Caudate nucleus (tissue), 63 donors: ENCODE measurements at places on chromosomes 2 and 18.

GRCh38 chr2:117825437-117825836, 10.9 kb downstream of the DDX18 start:
- DNase-seq, result no peak

- DNase-seq, result no peak
Observed at GRCh38 chr2:226515344-226516055, 284.1 kb downstream of the IRS1 start.

DNA sequence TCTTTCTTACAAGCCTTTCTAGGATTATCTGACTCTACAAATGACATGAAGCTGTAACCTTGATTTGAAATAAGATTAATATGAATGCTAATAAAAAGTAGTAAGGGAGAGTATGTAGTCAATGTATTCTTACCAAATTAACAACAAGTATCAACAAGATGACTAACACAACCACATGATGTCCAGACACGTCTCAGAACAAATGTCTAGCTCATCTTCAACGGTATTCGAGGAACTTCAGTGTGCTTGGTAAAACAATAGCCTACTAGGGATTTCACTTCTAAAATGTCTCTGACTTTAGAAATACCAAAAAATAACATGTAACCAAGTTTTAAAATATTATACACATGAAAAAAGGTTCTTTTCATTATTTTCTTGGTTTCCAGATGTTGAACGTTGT, 3.4 kb downstream of the HDLBP start:
- DNase-seq, result no peak

- DNase-seq, result no peak
Observed at GRCh38 chr2:239539776-239540100, 138.9 kb upstream of the HDAC4 start.

DNA sequence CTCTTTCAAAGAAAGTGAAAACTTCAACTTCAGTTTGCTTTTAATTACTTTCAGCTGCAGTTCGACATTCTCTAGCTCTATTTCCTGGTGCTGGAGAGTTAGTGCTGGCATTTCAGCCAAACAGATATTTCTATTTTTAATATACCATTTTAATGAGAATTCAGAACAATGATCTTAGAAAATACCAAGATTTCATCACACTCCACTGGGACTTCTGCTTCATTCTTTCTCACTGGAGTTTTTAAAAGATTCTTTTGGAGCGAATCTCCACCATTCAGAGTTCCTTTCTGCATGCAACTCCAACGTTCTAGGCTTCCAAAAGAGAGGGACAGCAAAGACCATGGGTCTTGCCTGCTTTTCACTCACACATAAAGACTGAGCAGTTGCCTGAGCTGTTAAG, 94.2 kb downstream of the CABLES1 start:
- DNase-seq, result no peak

- DNase-seq, result no peak
Observed at GRCh38 chr2:80126596-80127189, 177.9 kb downstream of the LRRTM1 start.

DNA sequence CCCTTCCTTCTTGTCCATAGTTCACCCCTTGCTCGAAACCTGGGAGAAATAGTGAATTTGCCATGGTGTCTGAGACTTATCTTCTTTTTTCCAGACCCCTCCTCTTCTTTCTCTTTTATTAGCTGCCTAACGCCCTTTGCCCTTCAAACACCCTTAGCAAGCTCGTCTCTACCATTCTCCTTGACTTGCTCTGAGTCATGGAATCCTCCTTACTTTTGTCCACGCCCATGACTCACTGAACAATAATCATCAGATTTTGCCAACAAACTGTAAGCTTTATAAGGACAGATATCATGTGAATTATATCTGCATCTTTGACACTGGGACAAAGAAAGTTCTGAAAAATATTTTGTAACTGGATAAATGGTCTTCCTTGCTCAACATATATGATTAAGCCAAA, 67.1 kb upstream of the CNTNAP5 start:
- DNase-seq, result no peak

DNA sequence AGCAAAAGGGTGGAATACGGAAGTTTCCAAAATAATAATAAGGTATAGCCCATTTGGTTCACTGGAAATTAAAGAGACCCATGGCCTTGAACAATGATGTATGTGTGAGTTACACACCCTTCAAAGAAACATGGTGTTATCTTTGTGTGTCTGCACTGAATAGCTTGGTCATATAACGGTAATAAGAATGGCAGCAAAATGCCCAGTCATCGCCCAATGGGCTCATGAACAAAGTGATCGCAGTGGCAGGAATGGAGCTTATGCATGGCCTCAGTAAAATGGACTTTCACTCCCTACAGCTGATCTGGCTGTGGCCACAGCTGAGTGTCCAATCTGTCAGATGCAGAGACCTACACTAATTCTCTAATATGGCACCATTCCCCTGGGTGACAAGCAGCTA, 201.3 kb downstream of the RPIA start:
- no peak for DNase-seq

DNA sequence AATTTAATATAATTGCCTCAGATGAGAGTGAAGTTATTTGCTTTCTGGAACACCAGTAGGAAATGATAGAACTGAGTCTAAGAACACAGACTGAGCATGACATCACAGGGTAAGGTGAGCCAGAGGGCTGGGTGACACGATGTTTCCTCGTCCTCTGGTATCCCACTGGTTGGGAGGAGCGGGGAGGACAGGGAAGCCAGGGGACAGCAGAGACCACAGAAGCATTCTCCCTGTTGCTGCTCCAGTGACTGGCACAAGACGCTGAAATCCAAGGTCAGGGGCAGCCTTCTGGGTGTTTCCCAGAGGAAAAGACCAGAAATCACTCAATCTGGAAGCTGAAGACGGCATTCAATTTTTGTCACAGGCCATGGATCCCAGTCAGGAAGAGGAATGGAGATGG, 363.4 kb upstream of the SOX11 start:
- DNase-seq, result no peak

DNA sequence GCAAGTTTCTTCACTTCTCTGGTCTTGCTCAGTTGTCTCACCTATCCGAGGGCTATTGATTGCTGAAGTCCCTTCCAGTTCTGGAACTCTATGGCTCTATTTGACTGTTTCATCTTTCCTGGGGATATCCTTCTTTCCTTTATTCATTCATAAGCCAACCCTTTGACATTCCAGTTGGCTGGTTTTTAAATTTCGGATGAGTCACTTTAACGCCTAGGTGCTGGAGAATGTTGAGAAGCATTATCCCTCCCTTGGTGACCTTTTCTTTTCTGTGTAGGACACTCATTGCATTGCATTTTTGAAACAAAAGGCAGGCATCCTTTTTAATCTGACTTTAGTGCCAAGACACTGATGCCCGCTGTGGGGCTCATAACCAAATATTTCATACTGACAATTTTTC, 307.1 kb downstream of the TSN start:
- no peak for DNase-seq

DNA sequence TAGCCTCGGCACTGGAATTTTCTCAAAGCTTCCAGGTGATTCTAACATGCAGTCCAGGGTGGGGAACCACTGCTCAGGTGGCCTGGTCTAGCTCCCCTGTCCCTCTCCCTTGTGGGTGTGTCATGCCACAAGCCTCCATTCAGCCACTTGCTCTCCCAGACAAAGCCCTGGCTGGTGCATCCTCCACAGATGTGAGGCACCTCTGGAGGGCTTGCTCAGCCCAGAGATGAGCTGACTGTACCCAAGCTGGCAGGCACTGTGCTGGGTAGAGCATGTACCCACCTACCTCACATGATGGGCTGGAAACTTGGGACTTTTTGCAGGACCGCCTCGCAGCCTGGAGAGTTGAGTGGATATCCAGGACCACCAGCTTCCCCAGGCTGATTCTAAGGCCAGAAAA, 88.1 kb downstream of the ZBTB7C start:
- no peak for DNase-seq

DNA sequence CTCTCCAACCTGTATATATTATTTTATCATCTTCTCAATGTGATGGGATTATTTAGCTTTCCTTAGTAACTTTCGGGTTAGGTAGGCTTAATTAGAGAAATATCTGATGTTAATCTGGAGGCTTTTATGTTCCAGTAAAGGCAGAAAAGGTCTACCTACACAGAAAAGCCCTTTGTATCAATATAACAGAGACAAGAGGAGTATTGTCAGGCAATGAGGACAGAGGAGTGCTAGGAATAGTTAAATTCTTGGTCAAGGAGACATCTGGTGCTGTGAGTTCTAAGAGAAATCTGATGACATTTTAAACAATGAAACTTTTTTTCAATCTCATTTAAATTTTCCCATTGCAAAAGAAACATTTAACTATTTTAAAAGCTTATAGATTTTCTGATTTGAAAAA, 36.1 kb downstream of the DPP4 start:
- DNase-seq, result no peak

DNA sequence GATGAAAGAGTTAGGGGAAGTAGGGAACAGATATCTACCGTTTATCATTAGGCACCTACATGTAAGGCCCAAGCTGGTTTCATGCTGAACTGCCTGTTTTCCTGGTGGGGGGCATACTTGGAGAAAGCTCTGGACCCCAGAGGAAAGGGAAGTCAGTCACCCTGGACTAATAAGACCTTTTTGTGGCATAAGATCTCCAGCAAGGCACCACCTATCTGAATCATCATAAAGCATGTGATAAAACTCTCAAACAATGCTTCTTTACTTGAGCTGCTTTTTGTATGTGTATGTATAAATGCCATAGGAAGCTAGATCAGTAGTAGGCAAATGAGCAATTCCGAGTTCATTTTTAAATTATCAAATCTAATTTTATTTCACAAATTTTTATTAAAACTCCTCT, 104.8 kb downstream of the TANC1 start:
- no peak for DNase-seq

DNA sequence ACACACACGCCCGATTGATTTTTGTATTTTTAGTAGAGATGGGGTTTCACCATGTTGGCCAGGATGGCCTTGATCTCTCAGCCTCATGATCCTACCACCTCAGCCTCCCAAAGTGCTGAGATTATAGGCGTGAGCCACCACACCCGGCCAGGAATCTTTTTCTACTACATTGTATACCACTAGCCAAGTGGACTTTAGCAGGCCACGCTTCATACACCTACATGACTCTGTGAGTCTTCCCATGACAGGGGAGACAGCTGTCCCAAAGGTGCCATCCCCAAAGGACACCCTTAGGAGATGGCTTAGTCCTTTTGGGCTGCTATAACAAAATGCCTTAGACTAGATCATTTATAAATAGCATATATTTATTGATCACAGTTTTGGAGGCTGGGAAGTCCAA, 32.8 kb downstream of the ERMN start:
- no peak for DNase-seq

DNA sequence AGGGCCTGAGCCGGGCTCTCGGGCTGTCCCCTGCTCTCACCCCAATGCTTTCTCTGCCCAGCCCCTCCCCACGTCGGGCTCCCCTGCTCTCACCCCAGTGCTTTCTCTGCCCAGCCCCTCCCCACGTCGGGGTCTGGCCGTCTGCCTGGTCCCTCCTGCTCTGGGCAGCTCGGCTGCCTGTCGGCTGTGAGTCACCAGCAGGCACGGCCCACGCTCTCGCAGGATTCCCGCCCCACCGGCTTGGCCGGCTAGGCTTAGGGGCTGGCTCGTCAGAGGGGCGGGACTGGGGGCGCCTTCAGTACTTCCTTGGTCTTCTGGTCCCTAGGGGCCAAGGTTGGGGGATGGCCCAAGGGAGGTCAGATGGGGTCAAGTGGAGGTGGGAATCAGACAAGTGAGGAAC, 3.3 kb downstream of the BOK start:
- peak; percentile 55 for DNase-seq

DNA sequence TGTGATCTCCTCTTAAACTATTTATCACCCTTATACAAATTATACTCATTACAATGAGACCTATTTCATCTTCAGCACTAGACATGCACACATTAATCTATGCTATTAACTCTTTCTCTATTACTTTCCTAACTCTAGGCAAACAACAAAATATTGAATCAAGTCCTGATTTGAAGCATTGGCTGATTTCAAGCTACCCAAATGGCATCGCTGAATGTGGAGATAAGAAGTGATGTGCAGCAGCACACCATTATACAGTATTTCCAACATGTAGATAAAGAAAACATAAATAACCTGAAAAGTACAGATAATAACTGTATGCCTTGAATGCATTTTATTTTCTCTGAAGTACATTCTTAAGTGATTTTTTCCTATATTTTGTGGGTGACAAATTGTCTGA, 268.6 kb upstream of the GULP1 start:
- DNase-seq, result no peak

DNA sequence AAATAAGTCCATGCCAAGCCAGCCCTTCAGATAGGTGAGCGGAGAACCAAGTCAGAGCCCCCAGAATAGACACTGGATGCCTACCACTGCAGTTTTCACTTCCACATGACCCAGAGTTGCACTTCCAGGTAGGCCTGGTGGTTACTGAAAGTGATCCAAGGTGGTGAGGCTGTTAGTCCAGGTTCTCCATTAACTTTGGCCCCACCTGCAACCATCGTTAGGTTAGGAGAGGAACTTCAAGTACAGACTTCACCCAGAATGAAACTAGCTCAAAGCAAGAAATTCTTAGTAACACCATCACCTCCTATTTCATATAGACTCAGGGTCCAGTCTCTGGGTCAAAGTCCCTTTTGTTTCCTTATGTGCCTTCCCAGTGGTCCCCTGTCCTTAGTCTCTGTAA, 293.1 kb upstream of the ID2 start:
- no peak for DNase-seq

GRCh38 chr2:112800881-112801583, 16.7 kb upstream of the IL1A start:
- no peak for DNase-seq

DNA sequence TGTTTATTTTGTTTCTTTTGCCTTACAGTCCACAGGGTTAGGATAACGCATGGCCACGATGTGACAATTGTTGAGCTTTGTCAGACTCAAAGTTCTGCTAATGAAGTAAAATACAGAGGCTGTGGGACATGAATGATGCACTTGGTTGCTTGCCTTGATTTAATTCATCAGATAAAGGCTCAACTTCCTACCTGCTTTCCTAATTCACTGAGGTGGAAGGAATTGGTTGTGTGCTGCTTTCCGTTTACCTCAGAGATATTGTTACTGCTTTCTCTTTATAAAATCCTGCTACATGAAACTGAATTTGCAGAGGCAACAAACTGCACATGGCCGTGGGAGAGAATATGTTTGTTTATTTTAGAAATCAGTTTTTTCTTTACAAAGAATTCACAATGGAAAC, 6.6 kb downstream of the RIT2 start:
- no peak for DNase-seq

DNA sequence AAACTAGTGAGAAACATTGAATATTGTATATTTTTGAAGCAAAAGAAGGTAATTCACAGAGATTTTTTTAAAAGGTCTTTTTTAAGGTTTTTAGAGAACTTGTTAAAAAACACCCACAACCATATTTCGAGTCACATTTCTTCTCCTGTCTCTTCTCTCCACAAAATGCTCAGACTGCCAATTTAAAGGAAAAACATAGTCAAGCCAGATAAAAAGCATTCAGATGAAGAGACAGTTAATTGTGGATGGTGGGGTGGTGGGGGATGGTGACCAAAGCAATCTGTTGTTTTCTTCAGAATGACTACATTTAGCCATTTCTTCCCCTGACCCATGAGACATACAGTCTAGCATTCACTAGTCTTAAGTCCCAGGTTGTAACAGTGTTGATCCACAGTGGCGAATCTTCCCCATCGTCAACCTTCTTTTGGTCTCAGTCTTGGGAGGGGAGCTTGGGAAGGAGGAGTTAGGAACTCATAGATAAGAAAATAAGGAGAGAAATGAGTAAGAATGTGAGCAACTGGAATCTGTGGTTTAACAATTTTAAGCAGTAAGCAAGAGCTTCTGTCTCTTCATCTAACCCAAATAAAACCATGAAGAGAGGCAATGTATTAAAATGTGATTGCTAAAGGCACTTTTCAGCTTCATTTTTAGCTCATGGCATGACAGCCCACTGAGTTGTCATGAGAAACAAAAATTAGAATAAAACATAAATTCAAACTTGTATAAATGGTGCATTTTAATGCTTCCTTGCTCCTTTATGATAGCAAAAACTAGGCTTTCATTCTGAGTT, 413.7 kb upstream of the FSHR start:
- DNase-seq, result no peak
